T-helper 2 cell (primary cell): ENCODE measurements at places on chromosomes 5 and 9.

DNA sequence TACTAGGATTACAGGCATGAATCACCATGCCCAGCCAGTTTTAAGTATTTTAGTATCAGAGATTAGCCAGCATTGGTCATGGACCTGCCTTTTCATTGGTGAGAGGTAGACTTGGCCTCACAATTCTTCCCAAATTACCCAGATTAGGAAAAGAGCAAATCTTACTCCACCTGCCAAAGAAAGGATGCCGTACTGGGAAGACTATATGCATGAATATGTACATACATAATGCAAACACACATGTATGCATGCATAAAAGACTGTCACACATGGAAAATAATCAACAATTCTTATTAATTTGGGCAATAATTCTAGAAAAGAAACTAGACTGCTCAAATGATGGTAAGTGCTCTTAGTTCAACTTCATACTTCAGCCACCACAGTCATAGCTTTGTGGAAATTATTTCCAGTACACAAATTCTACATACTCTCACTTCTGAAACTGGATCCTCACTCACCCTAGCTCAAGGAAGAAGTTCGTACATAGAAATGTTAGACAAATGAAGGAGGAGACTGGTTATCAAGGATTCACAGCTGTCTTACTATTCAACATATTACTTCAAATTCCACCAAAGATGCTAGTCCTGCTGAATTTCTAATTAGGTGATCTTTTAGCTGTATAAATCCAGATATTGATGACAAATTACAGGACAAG is 73.7 kb downstream of the MINAR2 start:
- DNase-seq, result no peak

- no peak for DNase-seq
Observed at GRCh38 chr5:141349917-141350619, at the start of gene PCDHGB1. TSS of gene PCDHGB1 (plus strand) at chr5:141350099. CDS start at chr5:141350261, 162 bp downstream.

- no peak for DNase-seq
Observed at GRCh38 chr5:107937204-107937603, 266.5 kb upstream of the EFNA5 start.

DNA sequence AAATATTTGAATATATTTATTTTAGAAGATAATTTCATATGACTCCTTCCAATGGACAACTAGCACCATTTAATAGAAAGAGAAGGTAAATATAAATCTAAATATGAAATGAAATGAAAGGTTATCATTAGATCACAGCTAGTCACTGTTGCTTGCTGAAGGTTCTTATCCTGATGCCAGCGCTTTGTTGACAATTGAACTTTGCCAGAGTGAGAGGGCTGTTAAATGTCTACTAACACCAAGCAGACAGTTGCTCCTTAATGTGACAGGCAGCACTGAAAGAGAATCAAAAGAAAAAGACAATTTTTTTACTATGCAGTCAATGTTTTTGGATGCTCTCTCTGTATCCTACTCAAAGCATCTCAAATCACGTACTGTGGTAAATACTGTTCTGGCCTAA is 152.6 kb upstream of the SEMA6A start:
- no peak for DNase-seq

GRCh38 chr9:108311745-108312144 is 544.0 kb downstream of the ACTL7B start:
- no peak for DNase-seq

GRCh38 chr9:134335061-134335460 is 8.8 kb downstream of the RXRA start:
- no peak for DNase-seq

- DNase-seq, result no peak
Observed at GRCh38 chr5:121628783-121629182, 222.9 kb upstream of the FTMT start.

GRCh38 chr9:28741459-28741858 is 1168.2 kb upstream of the C9orf72 start:
- no peak for DNase-seq

- no peak for DNase-seq
Observed at GRCh38 chr9:102986425-102986824, 8.7 kb upstream of the CYLC2 start.

DNA sequence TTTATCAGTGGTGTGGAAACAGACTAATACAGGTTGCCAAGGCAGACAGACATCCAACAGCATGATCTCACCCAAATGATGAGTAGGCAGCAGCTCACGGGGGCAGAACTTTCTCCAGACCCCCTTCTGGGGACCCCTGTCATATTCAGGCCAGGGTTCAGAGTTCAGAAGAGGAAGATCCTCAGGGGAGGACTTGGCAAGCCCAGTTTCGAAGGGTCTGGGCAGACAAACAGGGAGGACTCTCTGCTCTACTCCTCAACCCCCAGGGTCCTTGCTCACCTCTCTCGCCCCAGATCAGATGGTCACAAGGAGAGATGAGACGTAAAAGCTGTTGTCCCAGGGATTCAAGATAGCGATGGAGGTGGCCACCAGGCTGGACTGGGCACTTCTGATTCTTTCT is 215.1 kb upstream of the MVB12B start:
- DNase-seq, result no peak

DNA sequence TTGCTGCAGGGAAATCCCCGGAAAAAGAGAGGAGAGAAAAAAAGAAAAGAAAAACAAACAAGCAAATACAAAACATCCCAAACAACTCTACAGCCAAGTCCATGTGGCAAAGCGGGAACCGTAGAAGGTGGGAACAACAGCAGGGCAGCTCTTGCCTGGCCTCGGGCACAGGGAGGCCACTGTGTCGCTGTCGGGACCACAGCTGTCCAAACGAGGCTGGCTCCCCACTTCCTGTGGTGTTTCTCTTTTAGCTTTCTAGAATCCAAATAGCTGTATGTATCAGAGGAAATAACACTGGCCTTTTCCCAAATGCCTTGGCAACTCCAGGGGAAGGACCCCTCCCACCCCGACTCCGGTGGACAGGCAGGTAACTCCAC is 41.6 kb upstream of the EQTN start:
- DNase-seq, result no peak

GRCh38 chr9:11319538-11319937 is 706.7 kb upstream of the PTPRD start:
- no peak for DNase-seq

GRCh38 chr5:143217065-143217803 is 186.3 kb downstream of the NR3C1 start:
- no peak for DNase-seq

- no peak for DNase-seq
Observed at GRCh38 chr5:33268374-33268773, 172.4 kb upstream of the TARS1 start.

- no peak for DNase-seq
Observed at GRCh38 chr9:86926145-86926544, 21.2 kb downstream of the GAS1 start.

GRCh38 chr9:72154468-72155285 is 5.4 kb downstream of the GDA start:
- DNase-seq, result no peak

GRCh38 chr5:154541553-154541952 is 63.5 kb upstream of the HAND1 start:
- no peak for DNase-seq

- no peak for DNase-seq
Observed at GRCh38 chr9:127181315-127181580, 58.8 kb upstream of the ANGPTL2 start.

DNA sequence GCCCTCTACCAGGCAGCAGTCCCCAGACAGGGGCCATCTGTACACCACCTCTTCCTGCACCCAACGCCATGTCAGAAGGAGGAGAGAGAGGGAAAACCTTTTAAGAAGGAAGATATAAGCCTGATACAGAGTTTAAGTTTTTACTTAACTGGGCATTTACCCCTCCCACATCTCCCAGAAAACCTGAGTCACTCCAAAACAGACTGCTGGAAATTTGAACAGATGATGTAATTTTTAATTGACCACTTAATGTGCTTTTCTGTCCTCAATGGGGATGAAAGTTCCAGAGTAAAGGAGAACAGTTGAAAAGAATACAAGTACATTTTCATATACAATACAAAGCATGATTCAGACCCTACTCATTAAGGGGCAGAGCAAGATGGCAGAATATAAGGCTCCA is 63.9 kb downstream of the TTC39B start:
- DNase-seq, result no peak

DNA sequence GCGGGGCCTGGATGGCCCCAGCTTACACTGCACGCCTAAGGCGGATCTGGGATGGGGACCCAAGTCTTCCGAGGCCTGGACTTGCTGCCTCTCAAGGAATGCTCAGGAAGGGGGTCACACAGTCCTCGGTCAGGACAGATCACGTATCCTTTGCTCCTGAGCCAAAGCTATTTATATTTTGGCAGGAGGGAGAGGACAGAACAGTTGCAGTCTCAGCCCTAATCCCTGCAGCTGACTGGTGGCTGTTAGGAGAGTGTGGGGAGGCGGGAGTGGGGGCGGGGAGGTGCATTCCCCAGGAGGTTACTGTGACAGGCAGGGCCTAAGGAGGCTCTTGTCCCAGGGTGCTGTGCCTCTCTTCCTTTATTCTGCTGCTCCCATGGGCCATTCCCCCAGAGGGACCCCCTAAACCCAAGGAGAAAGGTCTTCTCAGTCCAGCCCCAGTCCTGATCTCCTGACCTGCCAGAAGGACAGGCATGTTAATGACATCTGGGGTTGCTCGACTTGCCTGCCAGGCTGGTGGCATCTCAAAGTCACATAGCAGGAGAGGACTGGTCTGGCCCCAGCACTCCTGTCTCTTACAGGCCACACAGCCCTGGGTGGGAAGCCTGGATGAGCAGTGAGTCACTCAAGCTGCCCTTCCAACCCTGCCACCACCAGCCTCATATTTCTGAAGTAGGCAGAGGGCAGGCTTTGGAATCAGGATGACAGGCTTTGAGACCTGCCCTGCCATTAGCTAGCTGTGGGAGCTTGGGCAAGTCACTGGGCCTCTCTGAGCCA is 51.9 kb downstream of the COL27A1 start:
- DNase-seq, result no peak

DNA sequence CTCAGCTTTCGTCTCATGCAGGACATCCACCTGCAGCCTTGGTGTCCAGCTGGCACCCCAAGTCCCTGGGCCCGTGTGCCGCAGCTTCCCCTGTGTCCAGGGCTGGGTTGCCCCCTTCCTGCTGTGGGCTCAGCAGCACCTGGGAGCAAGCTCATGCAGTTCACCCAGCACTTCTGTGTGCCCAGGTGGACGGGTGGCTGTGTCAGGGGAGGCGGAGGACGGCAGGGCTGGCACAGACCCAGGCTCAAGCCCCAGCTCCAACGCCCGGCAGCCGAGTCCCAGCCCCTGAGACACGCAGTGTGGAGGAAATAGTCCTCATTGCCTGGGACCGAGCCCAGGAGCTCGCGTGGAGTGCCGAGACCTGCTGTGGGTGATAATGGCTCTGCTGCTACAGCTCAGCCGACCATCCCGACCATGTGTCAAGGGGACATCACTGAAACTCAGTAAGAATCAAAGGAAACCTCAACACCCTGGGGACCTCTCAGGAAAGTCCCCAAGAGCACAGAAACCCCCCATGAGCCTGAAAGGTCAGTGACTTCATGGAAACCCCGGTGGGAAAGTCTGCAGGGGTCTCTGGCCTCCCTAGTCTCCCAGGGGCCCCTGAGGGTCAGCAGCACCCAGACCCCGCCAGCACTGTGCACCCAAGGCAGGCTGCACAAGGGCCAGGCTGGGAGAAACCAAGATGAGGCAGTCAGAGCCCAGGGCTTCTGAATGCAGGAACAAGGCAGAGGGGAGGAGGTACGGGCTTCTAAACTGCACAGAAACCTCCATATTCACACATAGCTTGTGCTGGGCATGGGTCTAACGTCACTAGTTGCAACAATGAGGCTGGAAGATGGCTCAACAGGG is 38.8 kb downstream of the LPCAT1 start:
- DNase-seq, result no peak

DNA sequence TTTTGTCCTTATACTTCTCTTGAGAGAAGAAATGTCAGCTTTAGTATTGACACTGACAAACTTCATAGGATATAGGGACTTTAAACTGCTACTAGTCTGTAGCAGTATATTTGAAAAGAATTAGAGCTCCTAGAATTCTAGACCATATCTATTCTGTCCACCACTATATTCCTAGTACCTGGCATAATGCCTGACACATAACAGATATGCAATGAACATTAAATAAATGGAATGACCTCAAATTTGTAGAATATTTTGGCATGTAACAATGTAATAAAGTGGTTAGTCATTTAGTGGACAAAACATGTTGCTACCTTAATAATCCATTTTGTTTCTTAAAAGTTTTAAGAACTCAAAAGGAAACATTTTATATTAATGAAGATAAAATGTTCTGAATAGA is 57.5 kb downstream of the HOMER1 start:
- no peak for DNase-seq

- no peak for DNase-seq
Observed at GRCh38 chr5:69512740-69513260, 20.2 kb downstream of the OCLN start.

GRCh38 chr5:114362197-114362976 is 517 bp downstream of the KCNN2 start:
- no peak for DNase-seq

GRCh38 chr5:38370358-38371100 is 112.2 kb downstream of the EGFLAM start:
- no peak for DNase-seq

- DNase-seq, result no peak
Observed at GRCh38 chr5:39219437-39219836, at the start of gene FYB1. TSS of gene FYB1 (minus strand) at chr5:39219563. CDS start at chr5:39202960, 16,603 bp downstream.

- DNase-seq, result no peak
Observed at GRCh38 chr5:77366717-77367500, 125.2 kb downstream of the WDR41 start.

- DNase-seq, result no peak
Observed at GRCh38 chr5:153067869-153068268, 422.6 kb upstream of the GRIA1 start.

- DNase-seq, result no peak
Observed at GRCh38 chr9:35909687-35910612, 660 bp downstream of the SPAAR start.

DNA sequence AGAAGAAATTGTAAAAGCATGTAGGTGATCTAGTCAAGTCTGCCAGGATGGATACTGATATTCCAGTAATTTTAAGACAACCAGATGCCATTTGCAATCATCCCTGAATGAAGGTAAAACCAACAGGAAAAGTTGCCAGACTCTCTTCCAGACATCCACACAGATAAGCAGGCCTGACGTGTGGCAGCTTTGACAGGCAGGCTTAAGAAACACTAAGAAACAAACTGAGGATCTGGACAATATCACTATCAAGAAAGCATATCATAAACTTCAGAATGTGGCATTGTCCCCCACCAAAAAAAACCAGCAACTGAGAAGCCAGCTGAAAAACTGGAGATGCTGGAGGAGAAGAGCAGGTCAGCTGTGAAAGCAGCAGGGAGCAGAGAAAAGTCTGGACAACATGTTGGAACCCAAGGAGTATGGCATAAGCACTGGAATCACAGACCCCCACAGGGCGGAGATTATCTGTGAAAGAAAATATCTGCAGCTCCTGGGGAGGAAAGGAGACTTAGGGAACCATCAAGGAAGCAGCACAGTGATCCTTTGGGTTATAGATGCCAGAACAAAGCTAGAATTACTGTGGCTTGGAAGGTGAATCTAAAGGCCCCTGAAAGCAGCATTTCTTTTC is 307.0 kb downstream of the CWC27 start:
- no peak for DNase-seq

DNA sequence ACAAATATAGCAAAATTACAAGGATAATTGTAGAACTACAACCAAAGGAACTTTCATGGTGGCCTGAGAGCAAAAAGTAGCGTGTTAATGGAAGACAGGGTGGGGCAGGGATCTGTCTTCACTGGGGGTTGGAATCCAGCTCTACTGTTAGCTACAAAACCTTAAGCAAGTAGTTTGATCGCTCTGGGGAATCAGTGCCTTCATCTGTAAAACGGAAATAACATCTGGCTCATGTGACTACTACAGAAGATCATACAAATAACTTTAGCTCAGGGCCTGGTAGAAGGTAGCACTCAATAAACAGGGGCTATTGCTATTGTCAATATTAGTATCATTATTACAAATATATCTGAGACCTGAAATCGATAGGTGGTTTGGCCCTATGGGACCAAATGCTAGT is 40.4 kb downstream of the ZNF608 start:
- no peak for DNase-seq
